ENCODE measurements at places on chromosomes 12 and 14. TPM values are rescaled to one million over a fixed set of nuclear protein-coding genes. Genes with fewer than 3 reads are reported as not detected.

The GNG2 gene
- 19.5 TPM for total RNA-seq

The GARIN6 gene
- total RNA-seq = not detected

The FGF6 gene
- not detected for total RNA-seq

The POTEG gene
- not detected for total RNA-seq

The SLC5A8 gene
- total RNA-seq = not detected

The POTEM gene
- total RNA-seq = not detected

The YLPM1 gene
- total RNA-seq = 45.7 TPM

The PCED1B gene
- not detected for total RNA-seq

The AICDA gene
- total RNA-seq = not detected

The CRY1 gene
- total RNA-seq = 12.9 TPM

Measured in smooth muscle cell of trachea (primary cell).